ENCODE measurements at places on chromosomes 12 and 14.

GRCh38 chr14:98689951-98690350, 582.0 kb downstream of the BCL11B start:
- peak; percentile 5 for DNase-seq

DNA sequence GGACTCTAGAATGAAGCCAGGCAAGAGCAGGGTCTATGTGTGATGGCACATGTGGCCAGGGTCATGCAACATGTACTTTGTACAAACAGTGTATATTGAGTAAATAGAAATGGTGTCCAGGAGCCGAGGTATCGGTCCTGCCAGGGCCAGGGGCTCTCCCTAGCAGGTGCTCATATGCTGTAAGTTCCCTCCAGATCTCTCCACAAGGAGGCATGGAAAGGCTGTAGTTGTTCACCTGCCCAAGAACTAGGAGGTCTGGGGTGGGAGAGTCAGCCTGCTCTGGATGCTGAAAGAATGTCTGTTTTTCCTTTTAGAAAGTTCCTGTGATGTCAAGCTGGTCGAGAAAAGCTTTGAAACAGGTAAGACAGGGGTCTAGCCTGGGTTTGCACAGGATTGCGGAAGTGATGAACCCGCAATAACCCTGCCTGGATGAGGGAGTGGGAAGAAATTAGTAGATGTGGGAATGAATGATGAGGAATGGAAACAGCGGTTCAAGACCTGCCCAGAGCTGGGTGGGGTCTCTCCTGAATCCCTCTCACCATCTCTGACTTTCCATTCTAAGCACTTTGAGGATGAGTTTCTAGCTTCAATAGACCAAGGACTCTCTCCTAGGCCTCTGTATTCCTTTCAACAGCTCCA, 39.6 kb downstream of the DAD1 start:
- no peak for DNase-seq

GRCh38 chr12:108060067-108060466, 69.0 kb upstream of the WSCD2 start:
- no peak for DNase-seq

DNA sequence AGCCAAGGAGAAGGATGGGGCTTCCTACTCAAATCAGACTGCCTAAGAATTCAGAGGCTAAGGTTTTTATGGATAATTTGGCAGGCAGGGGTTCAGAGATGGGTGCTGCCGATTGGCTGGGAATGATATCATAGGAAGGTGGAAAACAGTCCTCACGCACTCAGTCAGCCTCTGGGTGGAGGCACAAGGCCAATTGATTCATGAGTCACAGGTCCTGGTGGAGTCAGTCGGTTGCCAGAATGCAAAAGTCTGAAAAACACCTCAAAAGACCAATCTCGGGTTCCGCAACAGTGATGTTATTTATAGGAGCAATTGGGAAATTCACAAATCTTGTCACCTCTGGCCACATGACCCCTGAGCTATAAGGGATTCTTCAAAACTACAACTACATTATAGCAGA, 105.5 kb downstream of the GXYLT1 start:
- no peak for DNase-seq

DNA sequence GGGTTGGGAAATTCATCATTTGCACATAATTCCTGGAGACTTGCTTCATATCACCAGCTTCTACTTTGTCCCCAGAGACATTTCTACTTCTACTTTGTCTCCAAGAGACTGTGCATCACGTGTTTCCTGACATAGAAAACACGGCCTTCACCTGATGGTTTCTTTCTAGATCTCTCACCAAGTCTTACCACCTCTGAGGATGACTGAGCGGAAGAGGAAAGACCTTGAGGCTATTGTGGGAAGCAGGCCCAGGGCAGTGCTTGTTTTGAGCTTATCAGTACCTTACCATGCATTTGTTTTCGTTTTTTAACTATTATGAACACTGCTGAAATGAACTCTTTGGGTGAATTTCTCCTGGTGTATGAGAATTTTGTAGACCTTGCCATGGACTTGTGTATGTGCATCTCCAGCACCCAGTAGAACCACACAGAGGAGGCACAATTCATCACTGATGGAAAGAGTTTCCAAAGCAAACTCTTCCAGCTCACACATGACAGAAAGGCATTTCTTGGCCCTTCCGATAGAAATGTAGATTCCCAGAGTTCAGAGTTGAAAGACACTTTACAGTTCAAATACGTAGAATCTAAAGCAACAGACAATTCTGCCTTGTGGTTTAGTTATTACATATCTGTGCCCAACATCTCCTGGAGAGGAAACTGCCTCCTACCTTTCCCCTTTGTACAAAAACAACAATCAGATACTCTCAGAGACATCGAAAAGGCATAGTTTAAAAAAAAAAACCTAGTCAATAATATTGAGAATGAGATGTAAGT, 434.7 kb downstream of the FUT8 start:
- DNase-seq = no peak

- peak; percentile 83 for DNase-seq
These were observed 163.3 kb downstream of the ETV6 start for GRCh38 chr12:11812586-11813437.

- DNase-seq = no peak
These were observed 133.1 kb downstream of the SLC38A1 start for GRCh38 chr12:46135750-46136149.

DNA sequence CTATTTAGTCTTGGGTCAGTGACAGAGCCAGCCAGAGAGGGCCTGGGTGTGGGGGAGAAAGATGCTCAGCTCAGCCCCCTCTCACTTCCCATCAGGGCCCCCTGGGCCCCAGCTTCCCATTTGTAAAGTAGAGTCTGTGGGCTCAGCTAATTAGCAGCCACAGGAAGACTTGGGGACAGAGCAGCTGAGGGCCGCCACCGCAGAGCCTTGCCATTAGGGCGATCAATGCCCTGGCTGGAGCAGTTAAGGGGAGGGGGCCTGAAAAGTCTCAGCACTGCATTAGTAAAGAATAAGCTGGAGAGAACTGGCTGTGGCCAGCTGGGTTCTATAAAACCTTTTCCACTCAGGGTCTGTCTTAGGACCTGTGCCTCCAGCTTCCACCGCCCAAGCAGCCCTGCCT, 2.7 kb downstream of the PLEKHD1 start:
- DNase-seq = no peak

DNA sequence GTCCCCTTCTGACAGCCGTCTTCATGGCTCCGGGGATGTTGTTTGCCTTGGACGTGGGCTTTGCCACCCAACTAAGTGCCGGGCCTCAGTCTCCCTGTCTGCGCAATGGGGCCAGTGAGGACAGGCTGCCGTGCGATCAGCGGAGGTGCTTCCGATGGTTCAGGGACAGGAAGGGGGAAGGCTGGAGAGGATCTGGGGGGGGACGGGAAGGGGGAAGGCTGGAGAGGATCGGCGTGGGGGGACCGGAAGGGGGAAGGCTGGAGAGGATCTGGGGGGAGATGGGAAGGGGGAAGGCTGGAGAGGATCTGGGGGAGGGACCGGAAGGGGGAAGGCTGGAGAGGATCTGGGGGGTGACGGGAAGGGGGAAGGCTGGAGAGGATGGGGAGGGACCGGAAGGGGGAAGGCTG, 3.4 kb downstream of the MMP17 start:
- DNase-seq = peak; percentile 51

GRCh38 chr14:105123064-105123665, 45.4 kb downstream of the JAG2 start:
- DNase-seq = no peak

- DNase-seq = no peak
These were observed 527.0 kb upstream of the ATP2B1 start for GRCh38 chr12:90235642-90236041.

GRCh38 chr12:22609501-22609900, 15.5 kb upstream of the ETNK1 start:
- no peak for DNase-seq

DNA sequence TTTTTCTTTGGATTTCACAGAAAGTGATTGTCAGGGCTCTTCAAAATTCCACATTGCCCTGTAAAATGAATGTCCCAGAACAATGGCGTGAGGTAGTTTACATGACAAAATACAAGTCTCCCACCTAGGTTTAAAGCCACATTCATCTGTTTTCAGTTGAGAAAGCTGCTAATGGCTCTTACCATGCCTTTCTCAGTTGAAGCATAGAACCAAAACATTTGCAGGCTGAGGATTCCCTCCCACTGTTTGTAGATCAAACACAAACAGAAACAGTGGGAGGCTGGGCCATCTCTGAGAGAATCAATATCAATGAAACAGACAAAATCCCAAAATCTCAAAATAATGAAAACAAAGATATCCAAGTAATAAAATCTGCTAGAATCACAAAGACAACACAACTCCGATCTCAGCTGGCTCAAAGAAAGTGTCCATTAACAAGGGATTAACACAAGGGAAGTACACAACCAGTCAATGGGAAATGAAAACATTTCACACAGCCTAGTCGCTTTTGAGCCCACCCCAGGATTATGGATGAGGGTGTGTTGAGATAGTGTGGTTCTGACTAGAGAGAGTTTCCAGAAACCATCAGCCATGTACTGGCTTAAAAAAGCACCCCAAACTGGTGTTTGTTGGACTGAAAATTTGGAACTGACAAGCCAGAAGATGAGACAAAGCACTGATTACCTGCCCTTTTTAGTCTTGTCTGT, 54.5 kb upstream of the TMEM260 start:
- no peak for DNase-seq

GRCh38 chr14:81436296-81437138, 36.4 kb upstream of the STON2 start:
- peak; percentile 90 for DNase-seq

- peak; percentile 3 for DNase-seq
These were observed 33.1 kb upstream of the OASL start for GRCh38 chr12:121072147-121072546.

DNA sequence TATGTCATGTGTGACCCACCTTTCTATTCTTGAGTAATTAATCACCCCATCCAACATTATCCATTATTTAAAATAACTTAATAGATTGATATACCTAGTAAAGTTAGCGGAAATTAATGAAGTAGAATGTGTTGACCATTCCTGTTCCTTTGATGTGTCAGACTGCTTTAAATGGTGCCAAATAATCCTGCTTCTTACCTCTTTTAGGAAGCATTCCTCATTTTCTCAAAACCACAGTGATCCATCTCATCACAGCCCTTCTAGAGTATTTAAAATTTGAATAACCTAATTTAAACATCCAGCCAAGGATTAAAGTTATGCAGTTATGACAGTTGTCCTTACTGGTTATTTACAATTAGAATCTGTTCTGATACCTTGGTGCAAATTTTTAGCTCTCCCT, 6.9 kb downstream of the MGAT4C start:
- no peak for DNase-seq

GRCh38 chr14:58942516-58942915, 246.0 kb upstream of the DAAM1 start:
- DNase-seq = no peak

- no peak for DNase-seq
These were observed 220.6 kb upstream of the TMEM260 start for GRCh38 chr14:56358851-56359614.

DNA sequence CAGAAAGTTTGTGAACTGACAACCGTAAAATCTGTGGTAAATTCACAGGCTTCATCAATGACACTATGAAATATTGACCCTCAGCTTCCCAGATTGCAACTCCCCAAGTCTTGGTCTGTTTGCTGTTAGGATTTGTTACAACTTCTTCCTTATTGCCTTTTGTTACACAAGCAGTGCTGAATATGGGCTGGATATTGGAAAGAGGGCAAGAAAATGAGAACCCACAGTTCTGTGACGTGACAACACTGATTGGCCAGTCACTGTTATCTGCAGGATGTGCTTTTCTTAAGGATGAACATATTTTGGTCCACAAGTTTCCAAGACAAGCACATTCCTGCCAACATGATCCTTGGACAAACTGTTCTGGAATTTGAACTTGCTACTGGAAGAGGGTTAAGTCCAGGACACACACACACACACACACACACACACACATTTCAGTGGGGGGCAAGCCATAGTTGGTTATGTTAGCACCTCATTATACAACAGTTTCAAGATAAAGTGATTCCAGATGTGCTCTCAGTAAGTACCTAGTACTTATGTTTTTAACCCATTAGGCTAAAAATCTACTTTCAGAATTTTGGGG, 16.6 kb upstream of the SLC38A2 start:
- DNase-seq = no peak

DNA sequence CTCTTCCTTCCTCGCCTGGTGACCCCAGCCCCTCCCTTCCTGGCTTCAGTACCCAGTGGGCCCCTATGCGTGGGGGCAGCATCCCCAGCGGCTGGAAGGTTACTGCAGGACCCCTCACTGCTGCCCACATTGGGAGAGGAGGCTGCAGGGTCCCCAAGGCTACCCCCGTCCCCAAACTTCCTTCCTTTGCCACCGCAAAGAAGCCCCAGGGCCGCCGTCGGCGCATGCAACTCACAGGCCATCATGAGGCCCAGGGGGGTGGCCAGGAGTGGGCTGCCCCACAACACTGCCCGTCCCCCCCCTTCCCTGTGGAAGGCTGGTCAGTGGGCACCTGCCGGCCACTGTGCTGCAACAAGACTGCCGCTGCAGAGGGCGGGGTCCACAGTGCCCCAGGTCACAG, 9.5 kb upstream of the TNFAIP2 start:
- DNase-seq = no peak

DNA sequence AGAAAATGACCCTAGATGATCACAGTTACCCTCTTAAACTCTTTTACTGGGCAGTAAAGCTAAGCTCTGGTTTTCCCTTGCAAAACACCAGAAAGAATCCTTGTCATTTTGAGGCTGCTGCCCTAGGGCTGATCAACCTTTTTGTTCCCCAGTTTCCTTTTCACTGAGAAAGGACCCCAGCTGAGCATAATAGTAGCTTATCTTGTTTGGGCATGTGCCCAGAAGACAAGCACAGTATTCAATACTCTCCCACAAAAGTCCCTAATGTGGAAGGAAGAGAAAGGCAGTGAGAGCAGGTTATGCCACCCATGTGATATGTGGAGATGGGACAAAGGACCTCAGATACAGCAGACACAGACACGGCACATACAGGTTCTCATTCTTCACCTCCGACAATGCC, 332.6 kb upstream of the TMPO start:
- DNase-seq = no peak

GRCh38 chr14:54591461-54591860, 24.5 kb downstream of the SAMD4A start:
- DNase-seq = no peak

DNA sequence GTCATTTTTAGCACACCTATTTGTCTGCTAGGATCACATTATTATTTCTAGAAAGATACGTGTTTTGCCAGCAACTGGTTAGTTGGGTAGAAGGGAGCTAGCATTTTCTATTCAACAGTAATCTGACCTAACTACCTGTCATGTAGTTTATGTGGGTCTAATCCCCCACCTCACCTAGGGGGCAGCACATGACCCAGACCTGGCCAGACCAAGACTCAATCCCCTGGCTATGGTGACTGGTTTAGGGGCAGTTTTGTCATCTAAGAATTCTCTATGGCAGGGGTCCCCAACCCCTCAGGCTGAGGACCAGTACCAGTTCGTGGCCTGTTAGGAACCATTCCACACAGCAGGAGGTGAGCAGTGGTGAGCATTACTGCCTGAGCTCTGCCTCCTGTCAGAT, 29.5 kb upstream of the EVL start:
- no peak for DNase-seq

- DNase-seq = peak; percentile 70
These were observed 304.8 kb upstream of the OR4E1 start for GRCh38 chr14:21978184-21978998.

- DNase-seq = no peak
These were observed 16.4 kb upstream of the PLEKHH1 start for GRCh38 chr14:67516676-67517075.

GRCh38 chr12:30965613-30965985, 39.1 kb downstream of the TSPAN11 start:
- DNase-seq = no peak

Measured in ecto neural progenitor cell (in vitro differentiated cells).